A673 (cell line): ENCODE measurements at places on chromosomes 16 and 17.

DNA sequence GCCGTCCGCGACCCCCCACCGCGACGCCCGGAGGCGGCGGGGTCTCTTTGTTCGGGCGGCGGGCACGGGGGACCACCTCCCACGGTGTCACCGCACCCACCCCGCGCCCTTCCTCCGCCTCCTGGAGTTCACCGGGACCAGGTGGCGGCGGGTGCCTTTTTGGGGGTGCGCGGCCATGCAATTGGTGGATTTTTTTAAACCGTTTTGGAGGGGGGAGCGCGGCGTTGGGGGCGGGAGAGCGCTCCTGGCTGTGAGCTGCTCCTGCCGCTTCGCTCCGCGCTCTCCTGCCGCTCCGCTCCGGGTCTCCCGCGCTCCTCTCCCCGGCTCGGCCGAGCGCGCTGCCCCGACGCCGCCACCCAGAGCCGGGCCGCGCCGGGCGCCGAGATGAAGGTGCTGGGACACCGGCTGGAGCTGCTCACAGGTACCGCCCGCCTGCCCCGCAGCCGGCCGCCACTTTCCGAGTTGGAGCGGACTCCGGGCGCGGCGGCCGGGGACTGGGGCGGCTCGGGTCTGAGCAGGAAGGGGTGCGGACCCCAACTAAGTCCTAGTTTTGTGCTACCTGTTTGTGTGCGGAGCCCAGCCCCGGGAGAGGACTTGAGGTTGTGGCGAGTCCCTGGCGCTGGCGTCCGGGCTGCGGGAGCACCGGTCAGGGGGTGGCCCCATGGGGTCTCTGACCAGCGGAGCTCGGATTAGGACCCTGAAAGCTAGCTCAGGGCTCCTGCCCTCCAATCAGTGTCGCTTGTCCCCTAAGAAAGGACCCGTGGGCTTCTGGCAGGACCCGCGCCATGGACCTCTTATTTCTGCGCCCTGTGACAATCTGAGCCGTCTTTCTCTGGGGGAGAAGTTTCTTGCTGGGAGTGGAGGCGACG, 35.7 kb upstream of the NDRG4 start:
- H3K27ac ChIP-seq, result no peak overlapping the region
- peaks cover 45% of the 10 kb centered on the region for H3K27me3 ChIP-seq
- H3K4me1 ChIP-seq, result peaks cover 4% of the 10 kb centered on the region
- no peaks in the 10 kb centered on the region for H3K36me3 ChIP-seq
- H3K4me3 ChIP-seq, result peak overlapping the region; percentile 44

- no peaks in the 10 kb centered on the region for H3K4me1 ChIP-seq
- DNase-seq, result no peak
- H3K4me3 ChIP-seq, result no peak overlapping the region
- H3K36me3 ChIP-seq, result no peaks in the 10 kb centered on the region
- H3K27ac ChIP-seq, result no peak overlapping the region
- H3K27me3 ChIP-seq, result no peaks in the 10 kb centered on the region
Measured at GRCh38 chr16:28495098-28495793, 803 bp downstream of the APOBR start.

GRCh38 chr17:42289611-42290181, 1.4 kb downstream of the STAT5A start:
- no peak overlapping the region for H3K27ac ChIP-seq
- no peak overlapping the region for H3K4me3 ChIP-seq
- no peak for DNase-seq
- H3K4me1 ChIP-seq, result no peaks in the 10 kb centered on the region
- no peaks in the 10 kb centered on the region for H3K27me3 ChIP-seq

DNA sequence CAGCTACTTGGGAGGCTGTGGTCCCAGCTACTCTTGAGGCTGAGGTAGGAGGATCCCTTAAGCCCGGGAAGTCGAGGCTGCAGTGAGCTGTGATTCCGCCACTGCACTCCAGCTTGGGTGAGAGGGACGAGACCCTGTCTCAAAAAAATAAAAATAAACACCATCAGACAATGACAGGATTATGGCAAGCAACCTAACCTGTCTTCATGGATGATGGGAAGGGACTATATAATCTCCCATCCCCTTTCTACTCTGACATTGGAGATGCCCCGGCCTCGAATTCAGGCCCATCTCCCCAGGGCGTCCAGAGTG, 893 bp downstream of the TRIM25 start:
- peak overlapping the region; percentile 73 for H3K4me3 ChIP-seq
- no peak overlapping the region for H3K27ac ChIP-seq
- peaks cover 4% of the 10 kb centered on the region for H3K4me1 ChIP-seq

DNA sequence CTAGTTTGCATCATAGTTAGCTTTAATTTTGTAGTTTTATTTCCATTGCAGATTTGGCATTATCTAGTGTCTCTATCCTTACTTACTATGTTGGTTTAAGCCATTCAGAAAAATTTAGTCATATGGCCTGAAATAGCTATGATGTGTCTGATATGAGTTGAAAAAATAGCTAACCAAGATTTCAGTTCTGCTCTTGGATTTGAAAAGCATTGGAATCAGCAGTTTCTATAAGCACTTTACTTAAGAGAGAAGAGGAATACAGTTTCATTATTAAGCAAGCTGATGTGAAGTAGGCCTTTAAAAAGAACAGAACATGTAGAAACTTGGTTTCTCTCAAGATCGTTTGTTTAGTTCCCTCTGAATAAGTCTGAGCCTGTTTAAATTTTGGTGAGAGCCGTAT, 25.9 kb downstream of the LPCAT2 start:
- no peak overlapping the region for H3K4me3 ChIP-seq
- H3K27me3 ChIP-seq, result no peaks in the 10 kb centered on the region
- no peak overlapping the region for H3K27ac ChIP-seq
- no peaks in the 10 kb centered on the region for H3K36me3 ChIP-seq

DNA sequence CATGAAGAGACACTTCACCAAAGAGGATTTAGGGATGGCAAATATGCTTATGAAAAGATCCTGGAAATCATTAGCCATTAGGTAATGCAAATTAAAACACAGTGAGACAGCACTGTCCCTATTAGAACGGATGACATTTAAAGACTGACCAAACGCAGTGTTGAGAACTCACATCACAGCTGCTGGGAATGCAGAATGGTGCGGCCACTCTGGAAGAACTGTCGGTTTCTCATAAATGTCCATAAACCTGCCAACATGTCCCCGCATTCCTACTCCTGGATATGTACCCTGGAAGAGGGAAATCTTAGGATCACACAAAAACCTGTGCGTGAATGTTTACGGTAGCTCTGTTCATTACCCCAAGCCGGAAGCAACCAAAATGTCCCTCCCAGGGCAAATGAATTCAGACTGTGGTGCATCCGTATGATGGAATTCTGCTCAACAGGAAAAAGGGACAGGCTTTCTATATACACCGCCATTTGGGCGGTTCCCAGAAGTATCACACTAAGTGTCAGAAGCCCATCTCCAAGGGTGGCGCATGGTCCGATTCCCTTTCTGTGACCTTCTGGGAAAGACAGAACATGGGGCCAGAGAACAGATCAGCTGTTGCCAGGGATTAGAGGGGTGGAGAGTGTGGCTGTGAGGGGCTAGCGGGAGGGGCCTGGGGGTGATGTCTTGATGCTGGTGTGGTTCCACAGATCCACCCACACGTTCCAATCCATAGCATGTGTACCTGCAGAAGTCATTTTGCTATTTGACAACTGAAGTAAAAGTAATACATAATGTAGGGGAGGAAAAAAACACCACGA, 197.2 kb upstream of the CHMP6 start:
- H3K4me1 ChIP-seq, result peaks cover 30% of the 10 kb centered on the region
- H3K27ac ChIP-seq, result no peak overlapping the region
- no peaks in the 10 kb centered on the region for H3K36me3 ChIP-seq
- no peak for DNase-seq
- no peaks in the 10 kb centered on the region for H3K27me3 ChIP-seq

- H3K36me3 ChIP-seq, result no peaks in the 10 kb centered on the region
- H3K27ac ChIP-seq, result no peak overlapping the region
- DNase-seq, result no peak
- H3K4me3 ChIP-seq, result no peak overlapping the region
- peaks cover 4% of the 10 kb centered on the region for H3K27me3 ChIP-seq
Measured at GRCh38 chr16:55285586-55285985, 38.4 kb upstream of the IRX6 start.

DNA sequence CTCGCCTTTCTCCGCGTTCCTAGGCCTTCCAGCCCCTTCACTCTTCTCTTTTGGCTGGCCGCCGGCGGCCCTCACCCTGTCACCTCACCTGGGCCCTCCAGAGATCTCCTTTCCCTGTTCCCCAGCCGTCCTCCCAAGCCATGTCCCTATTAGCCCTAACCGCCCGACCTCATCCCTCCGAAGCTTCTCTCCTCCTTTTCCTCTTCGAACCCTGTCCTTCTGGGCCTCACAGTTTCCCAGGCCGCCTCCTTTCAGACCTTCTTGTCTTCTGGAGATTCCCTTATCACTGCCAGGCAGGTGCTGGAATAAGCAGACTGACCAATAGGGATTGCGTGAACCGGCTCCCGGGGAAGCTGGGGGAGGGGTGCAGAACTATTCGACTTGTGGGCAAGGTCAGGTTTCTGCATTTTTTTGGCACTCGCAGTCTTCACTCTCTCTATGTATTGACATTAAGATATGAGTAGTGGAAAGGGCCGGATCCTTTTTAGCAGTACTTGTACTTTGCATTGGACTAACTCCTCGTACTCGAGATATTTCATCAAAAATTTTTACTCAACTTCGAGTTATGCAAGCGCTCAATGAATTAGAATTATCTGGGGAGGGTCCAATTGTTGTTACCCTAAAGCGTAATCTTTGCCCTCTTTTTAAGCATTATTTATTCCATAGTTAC, 690 bp downstream of the RHOT1 start:
- peak overlapping the region; percentile 88 for H3K4me3 ChIP-seq
- H3K4me1 ChIP-seq, result no peaks in the 10 kb centered on the region
- H3K36me3 ChIP-seq, result no peaks in the 10 kb centered on the region
- H3K27ac ChIP-seq, result peak overlapping the region; percentile 68

DNA sequence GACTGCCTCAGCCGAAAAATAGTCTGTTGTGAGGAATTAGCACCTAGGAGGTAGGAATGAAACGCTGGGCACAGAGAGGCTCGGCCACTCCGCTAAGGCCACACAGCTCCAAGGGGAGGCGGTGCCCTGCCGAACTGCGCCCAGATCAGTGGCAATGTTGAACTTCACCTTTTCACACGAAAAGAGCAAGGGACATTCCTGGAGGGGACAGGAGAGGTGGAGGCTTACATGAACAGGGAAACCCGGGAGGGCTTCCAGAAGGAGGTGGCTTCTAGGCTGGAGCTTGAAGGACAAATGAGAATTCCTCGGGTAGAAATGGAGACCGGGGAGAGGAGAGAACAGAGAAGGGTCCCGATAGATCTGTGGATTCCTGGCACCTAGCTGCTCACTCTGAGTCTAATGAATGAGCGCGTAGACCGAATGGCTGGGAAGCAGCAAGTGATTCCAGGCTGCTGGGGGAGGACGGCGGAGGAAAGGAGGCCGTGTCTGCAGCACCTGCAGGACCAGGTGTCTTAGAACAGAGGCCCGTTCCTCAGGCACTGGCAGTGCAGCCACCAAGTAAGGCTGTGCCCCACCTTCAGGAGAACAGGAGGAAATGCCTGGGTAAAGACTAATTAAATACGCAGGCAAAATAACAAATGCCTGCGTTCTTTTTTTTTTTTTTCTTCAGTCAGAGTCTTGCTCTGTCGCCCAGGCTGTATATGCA, 722 bp upstream of the SLC38A10 start:
- DNase-seq, result peak; percentile 63
- H3K27me3 ChIP-seq, result no peaks in the 10 kb centered on the region
- peaks cover 7% of the 10 kb centered on the region for H3K4me1 ChIP-seq
- H3K36me3 ChIP-seq, result no peaks in the 10 kb centered on the region
- peak overlapping the region; percentile 92 for H3K27ac ChIP-seq
- peak overlapping the region; percentile 100 for H3K4me3 ChIP-seq

DNA sequence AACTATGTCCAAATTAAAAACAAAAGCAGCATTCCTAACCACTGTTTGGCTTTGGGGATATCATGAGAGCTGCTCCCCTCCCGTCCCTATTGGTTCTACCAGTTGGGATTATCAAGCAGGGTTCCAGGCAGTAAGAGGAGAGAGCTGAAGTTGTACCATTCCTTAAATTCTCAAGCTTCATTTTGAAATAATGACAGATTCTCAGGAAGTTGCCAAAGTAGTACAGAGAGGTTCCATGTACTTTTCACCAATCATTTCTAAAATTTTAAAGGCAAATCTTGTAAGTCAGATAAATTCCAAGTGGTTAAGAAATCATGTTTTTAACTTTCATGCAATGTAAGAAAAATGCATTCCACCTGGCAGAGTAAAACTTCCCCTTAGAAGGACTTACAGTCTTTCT, 36.9 kb downstream of the TEX2 start:
- H3K4me1 ChIP-seq, result no peaks in the 10 kb centered on the region
- no peak for DNase-seq
- H3K4me3 ChIP-seq, result no peak overlapping the region
- H3K36me3 ChIP-seq, result no peaks in the 10 kb centered on the region
